ENCODE measurements at places on chromosomes 2 and 18. TPM values are rescaled to one million over a fixed set of nuclear protein-coding genes. Genes with fewer than 3 reads are reported as not detected.

Gene SPOPL
- total RNA-seq, result 15.5 TPM

Gene SOX11
- total RNA-seq, result not detected

Gene SLC11A1
- 1.1 TPM for total RNA-seq

Gene NOL4
- not detected for total RNA-seq

Gene GCFC2
- 26.5 TPM for total RNA-seq

Gene SNRPD1
- 26.5 TPM for total RNA-seq

Gene SDC1
- not detected for total RNA-seq

Gene CHRND
- not detected for total RNA-seq

Gene AOX1
- total RNA-seq, result not detected

Gene METTL8
- total RNA-seq, result 21.6 TPM

Gene ALK
- not detected for total RNA-seq

Gene ST8SIA3
- not detected for total RNA-seq

Gene IFIH1
- total RNA-seq, result 74.5 TPM

Gene ZDBF2
- total RNA-seq, result 9.1 TPM

Gene SP140
- total RNA-seq, result 34.5 TPM

Gene RAD51AP2
- not detected for total RNA-seq

Gene FBXO41
- total RNA-seq, result 17.7 TPM

Gene SERPINB7
- not detected for total RNA-seq

Gene CFAP221
- not detected for total RNA-seq

Gene CFC1
- total RNA-seq, result not detected

Gene SCG2
- total RNA-seq, result not detected

Gene TYW5
- total RNA-seq, result 10.2 TPM

Gene OR6B2
- total RNA-seq, result not detected

Gene MRPS5
- total RNA-seq, result 26.3 TPM

Gene HJURP
- 0.27 TPM for total RNA-seq

Gene PLEK
- 1.5 TPM for total RNA-seq

Gene HOXD9
- total RNA-seq, result not detected

Gene CD8A
- total RNA-seq, result 56.0 TPM

Gene CCDC74B
- total RNA-seq, result not detected

Gene GPATCH11
- total RNA-seq, result 17.3 TPM

Gene LCT
- total RNA-seq, result 0.05 TPM

Gene SERPINB4
- total RNA-seq, result not detected

Gene CTDP1
- 41.2 TPM for total RNA-seq

Gene MYO1B
- 0.54 TPM for total RNA-seq

Gene GPN1
- 41.6 TPM for total RNA-seq

Gene C18orf54
- 4.4 TPM for total RNA-seq

Gene CD28
- total RNA-seq, result 119 TPM

Gene NAT8
- total RNA-seq, result not detected

Gene TMEM178A
- total RNA-seq, result 0.54 TPM

Gene ING5
- total RNA-seq, result 65.4 TPM

Gene PPP1R1C
- not detected for total RNA-seq

Gene RGPD3
- total RNA-seq, result 0.47 TPM

Gene CHRNG
- not detected for total RNA-seq

Gene PNPT1
- total RNA-seq, result 17.7 TPM

Gene RSAD2
- total RNA-seq, result 5.6 TPM

Gene MLPH
- total RNA-seq, result not detected

Gene LGALSL
- total RNA-seq, result 0.24 TPM

Gene ATP6V1C2
- not detected for total RNA-seq

Gene SCTR
- not detected for total RNA-seq

Gene PSMA8
- total RNA-seq, result 0.59 TPM

Gene RNF25
- total RNA-seq, result 33.4 TPM

Measured in naive thymus-derived CD4-positive, alpha-beta T cell (primary cell).